ENCODE measurements at places on chromosomes 7 and 10.

DNA sequence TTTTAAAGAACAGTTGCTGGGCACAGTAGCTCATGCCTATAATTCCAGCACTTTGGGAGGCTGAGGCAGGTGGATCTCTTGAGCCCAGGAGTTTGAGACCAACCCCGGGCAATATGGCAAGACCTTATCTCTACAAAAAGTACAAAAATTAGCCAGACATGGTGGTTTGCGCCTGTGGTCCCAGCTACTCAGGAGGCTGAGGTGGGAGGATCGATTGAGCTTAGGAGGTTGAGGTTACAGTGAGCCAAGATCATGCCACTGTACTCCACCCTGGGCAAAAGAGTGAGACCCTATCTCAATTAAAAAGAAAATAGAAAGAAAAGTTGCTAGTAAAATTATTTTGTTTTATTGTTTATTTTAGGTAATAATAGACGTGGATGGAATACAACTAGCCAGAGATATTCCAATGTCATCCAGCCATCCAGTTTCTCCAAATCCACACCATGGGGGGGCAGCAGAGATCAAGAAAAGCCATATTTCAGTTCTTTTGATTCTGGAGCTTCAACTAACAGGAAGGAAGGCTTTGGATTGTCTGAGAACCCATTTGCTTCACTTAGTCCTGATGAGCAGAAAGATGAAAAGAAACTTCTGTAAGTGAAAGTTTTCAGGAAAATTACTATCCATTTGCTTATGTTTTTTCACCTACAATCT lies 3.0 kb downstream of the NUP42 start:
- DNase-seq = no peak

DNA sequence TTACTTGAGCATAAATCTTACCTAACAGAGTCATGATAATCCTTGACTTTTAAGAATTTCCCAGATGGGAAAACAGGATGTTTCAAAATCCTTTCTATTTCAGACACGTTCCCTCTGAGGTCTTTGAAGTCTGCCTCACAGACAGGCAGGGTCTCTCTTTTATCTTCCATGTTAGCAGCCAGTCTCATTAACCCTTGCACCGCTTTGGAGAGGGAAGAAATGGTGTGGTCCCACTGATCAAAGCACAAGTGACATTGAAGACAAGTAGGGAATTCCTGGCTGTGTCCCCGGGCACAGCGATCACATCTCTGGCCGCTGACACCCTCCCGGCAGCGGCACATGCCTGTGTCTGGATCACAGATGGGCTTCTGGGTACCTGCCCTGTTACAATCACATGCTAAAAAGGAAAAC lies 52.7 kb upstream of the LAMB1 start:
- DNase-seq = no peak

DNA sequence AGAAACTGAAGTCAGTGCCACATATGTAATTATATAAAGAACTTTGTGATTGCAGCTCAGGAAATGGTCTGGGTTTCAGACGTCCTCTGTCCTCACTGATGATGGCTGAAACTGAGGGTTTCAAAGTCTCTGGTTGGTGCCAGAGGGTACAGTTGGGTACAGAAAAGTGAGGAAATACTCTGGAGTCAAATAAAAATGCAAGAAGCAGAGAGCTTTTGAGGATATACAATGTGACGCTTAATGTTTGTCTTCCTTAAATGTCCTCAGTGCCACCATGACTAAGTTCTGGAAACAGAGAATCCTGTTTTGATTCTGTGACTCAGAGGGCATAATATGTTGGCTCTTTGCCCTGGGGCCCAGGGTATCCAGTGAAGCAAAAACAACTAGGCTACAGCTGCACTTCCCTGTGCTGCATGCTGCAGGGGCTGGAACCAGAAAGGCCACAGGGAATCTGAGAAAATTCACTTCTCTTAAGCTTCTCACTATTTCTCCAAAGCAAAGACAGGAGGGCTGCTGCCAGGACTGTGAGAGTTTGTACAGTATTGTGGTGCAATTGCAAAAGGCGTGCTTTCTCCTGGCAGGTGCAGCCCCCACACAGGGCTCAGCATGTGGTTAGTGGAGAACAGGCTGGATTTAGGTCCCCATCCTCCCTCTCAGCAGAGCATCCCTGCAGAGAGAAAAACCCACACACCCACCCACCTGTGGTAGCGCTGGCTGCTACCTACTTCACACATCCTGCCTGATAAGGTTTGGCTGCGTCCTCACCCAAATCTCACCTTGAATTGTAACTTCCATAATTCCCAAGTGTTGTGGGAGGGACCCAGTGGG lies 169.5 kb upstream of the SVIL start:
- no peak for DNase-seq

GRCh38 chr10:47087667-47088066 lies 176.4 kb downstream of the PTPN20 start:
- DNase-seq = no peak

DNA sequence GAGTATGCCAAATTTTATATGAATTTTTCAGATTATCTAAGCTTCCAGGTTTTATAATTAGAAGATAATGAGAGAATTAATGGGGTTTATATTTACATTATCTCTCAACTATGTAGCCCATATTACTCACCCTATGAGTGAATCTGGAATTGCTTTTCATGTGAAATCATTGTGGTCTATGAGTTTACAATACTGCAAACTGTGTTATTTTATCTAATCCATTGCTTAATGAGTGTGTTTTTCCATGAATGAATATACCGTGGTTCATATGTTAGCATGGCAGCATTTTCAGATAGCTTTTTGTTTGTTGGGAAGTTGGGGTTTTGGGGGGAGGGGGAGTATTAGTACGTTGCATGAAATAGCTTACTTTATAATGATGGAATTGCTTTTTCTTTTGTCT lies 44.5 kb downstream of the FGFBP3 start:
- DNase-seq = no peak

DNA sequence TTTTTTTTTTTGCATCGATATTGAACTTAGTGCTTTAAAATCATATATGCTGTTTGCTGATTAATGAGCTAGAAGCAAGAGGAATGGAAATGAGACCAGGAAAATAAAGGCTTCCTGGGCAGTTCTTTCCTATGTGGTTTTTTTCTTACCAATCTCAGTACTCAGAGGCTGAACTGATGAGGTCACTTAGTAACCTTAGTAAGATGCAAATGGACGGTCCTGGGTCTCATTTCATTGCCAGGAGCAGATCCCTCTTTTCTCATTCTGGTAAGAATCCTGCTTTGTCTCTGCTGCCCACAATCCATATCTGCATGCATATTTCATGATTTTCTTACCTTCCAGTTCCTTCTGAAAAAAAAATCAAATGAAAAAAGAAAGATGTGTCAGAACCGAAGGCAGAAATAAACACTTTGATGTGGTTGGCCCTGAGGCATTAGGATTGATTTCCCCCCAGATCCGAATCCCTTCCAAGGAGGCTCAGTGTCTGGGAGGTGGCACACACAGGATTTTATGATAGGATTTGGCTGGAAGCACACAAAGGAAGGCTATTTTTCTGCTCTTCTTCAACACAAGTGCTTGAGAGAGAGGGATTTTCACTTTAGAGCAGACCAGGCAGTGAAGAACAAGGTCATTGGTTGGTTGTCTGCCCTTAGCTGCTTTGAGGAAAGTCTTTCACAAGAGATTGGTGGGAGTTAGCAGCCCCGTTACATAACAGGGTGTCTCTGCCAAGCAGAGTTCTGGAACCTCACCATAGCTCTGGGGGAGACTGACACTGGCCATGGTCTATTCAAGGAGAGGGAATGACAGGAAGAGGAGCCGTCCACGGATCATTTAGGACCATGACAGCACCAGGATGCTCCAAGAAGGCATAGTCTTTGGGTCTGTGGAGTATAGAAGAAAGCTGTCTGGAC lies 150.0 kb downstream of the CAMK1D start:
- DNase-seq = no peak

DNA sequence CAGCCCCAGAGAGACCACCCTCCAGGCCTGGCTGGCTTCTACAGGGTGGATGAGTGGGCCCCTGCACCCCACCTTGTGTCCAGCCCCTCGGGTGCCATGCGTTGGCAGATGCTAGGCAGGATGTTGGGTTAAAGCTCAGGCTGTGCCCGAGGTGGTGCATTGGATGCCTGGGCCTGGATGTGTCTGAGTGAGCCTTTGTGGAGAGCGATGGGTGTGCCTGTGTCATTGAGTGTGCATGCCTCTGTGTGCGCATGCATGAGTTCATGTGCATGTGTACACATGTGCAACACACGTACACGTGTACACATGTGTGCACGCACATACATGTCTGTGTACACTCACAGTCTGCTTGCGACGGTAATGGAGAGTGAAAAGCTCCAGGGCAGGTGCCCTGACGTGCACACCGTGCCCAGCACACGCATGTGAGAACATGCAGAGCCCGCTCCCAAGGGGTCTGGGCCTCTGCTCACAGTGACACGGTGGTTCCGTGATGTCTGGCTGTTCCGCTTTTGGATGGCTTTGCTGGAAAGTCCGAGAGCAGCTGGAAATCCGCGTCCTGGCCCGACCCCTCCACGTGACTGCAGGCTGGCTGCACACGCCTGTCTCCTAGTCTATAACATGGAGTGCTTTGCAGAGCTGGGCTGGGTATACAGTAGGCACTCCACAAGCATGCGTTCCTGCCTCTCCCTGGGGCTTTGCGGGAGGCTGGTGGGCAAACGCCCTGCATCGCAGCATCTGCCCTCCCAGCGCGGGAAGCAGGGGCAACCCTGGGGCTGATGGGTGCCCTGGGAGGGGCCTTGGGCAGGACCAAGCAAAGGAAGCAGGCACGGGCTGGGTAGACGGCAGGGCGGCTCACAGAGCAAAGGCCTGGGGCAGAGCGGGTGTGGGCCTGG lies 36.9 kb downstream of the ELFN1 start:
- DNase-seq = no peak

GRCh38 chr7:76395965-76396726 lies 13.4 kb downstream of the SSC4D start:
- DNase-seq = no peak

DNA sequence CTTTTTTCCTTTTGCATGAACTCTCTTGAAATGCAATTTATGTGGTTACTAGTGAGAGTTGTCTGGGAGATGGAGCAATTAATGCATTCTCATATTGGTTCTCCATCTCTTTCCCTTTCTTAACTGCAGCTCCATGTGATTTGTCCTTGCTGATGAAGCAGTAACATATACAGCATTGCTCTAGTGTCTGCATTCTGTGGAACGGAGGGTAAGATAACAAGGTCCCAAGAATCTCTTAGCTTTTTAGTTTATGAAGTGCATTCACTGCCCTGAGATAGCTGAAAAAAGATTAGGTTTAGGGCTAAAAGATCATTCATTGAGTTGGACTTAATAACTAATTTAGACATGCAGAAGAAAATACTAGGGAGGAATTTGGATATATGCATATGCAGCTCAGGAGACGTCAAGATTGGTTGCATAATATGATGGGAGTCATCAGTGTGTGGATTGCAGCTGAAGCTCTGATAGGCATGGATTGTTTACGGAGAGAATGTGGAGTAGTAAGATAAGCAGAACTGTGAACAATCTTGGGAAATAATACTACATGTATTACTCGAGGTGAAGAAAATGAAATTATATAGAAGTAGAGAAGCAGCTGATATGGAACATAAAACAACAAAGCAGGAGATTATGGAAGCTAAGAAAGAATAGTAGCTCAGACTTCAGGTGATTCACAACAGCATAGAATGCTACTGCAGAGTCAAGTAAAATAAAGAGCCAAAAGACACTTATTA lies 404.7 kb downstream of the ARL4A start:
- no peak for DNase-seq

DNA sequence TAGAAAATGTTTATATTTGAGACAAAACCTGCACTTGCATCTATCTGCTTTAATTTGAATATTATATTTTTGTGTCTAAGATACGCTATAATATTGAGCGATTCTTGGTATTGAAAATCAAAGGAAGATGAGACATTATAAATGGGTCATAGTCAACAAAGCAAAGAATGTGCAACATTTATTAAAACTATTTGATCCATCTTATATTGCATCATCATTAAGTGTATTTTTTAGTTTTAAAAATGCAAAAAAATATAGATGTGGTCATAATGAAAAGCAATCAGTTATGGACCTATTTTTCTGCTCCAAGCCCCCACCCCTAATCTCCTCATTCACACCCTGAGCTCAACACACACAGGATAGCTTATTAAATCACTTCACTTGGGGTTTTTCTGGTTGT lies 847.3 kb downstream of the NRG3 start:
- DNase-seq = no peak

- DNase-seq = no peak
These were observed 105.3 kb upstream of the TPK1 start for GRCh38 chr7:144941127-144941526.

Data from CD4-positive, alpha-beta T cell treated with Interleukin-1 beta for 1 hour (primary cell).